ENCODE measurements at places on chromosomes 12 and 14.

DNA sequence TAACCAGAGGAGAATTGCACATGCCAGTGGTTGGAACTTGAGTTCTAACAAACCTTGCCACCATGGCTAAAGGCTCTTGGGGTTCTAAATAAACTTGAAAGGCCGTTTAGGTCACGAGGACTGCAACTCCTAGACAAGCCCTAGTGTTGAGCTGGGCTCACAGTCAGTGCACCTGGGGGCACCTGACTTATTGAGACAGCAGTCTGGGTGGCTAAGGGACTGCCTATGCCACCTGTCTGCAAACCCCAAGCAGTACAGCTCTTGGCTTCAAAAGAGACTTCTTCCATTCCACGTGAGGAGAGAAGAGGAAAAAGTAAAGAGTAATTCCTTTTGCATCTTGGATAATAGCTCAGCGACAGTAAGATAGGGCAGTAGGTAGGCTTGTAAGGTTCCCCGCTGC, 765.6 kb upstream of the FOXG1 start:
- no peak for DNase-seq

DNA sequence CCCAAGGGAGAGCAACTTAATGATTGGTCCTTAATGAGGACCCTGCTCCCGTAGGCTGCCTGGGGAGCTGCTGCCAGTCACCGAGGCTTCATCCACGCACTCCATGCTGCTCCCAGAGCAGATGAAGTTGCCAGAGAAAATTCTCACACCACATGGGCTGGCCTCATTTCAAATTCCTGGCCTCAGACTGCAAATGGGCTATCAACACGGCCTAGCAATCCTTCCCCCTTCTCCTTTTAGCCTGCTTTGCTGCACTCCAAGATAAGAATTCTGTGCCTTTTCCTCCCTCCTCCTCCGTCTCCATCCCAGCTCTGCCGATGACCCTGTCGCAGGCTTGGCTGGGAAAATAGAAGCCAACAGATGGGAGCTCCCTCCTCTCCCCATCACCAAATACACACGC, 10.8 kb upstream of the DGLUCY start:
- DNase-seq: no peak

GRCh38 chr14:63766611-63767010, 38.7 kb upstream of the SGPP1 start:
- DNase-seq: no peak

GRCh38 chr14:77316872-77317301, 3.8 kb downstream of the POMT2 start:
- no peak for DNase-seq

DNA sequence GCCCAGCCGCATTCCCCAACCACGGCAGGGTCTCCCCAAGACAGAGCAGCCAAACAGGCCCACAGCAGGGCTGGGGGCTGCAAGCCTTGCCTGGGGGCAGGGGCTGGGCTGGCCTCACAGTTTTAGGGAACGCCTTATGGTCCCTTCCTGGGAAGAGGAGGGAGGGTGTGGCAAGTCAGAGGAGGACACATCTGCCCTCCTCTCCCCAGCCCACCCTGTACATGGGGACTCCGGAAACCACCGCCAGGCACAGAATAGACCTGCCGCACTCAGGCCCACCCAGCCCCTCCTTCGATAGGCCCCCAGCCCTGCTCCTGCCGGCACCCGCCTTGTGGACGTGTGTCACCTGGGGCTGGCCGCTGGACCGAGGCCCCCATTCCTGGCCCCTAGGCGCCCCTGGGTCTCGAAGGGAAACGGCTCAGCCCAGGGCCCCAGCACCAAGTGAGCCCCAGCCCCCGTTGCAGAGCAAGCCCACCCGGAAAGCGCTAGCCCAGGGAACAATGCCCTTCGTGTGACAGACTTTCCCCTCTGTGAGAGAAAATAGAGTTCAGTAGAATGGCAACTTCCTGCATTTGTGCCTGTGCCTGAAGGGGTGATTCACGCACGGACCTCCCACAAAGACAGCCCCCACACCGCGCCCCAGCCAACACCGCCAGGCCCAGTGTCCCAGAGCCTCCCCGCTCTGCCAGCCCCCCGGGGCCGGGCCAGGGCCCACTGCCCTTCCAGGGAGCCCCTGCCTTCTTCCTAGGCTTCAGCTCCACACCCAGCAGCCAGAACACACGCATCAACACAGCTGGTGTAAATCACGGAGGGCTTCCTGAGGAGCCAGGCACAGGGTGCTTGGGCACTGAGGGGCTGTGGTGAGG, 12.0 kb upstream of the NUDT14 start:
- DNase-seq: no peak

- no peak for DNase-seq
Observed at GRCh38 chr12:67147447-67147846, 121.7 kb upstream of the CAND1 start.

DNA sequence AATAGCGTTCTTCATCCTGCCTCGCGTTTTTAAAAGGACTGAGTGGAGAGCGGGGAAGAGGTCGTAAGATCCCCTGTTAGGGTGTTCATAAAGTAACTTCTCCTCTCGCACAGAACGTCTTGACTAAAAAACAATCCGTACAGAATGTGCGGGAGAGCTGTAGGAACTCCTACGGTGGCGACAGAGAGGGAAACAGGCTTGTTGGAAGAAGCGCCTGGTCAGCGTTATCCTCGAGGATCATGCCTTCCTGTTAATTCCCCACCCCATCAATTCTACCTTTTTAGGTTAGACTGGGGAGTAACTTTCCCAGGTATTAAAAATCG, 399 bp upstream of the WASHC4 start:
- DNase-seq: peak; percentile 58

- no peak for DNase-seq
Observed at GRCh38 chr14:95928751-95929150, 52.1 kb downstream of the TUNAR start.

DNA sequence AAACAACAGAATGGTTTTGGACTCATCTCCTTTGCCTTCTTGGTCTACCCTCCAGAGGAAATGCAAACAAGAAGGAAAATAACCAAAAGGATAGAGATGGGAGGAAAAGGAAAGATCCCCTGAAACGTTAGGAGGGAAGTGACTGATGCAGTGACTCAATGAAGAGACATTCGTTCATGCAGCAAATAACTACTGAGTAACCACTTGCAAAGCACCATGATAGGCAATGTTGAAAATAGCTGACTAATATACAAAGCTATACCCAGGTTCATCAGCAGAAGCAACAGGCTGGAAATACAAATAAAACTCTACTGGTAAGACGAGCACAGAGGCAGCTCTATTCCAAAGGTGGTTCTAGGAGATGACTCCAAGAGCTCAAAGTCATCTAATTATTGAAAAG, 41.8 kb downstream of the R3HDM2 start:
- DNase-seq: peak; percentile 92

DNA sequence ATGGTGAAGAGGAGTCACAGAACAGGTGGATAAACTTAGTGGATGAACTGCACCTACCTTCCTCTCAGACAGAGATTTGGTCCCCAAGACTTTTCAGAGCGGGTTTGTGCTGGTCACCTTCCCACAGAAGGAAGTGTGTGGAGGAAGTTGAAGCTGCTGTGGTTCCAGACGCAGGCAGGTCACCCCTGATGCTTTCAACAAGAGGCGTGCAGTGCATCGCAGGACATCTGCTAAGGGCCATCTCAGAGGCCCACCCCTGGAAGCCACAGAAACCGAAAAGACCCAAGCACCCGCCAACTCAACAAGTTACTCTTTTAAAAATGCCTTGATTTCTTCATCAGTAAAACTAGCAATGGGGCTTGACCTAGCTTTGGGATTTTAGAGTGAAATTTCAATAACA, 1.0 kb upstream of the GPX2 start:
- no peak for DNase-seq

- DNase-seq: peak; percentile 5
Observed at GRCh38 chr12:41437563-41437962, 249.4 kb downstream of the PDZRN4 start.

DNA sequence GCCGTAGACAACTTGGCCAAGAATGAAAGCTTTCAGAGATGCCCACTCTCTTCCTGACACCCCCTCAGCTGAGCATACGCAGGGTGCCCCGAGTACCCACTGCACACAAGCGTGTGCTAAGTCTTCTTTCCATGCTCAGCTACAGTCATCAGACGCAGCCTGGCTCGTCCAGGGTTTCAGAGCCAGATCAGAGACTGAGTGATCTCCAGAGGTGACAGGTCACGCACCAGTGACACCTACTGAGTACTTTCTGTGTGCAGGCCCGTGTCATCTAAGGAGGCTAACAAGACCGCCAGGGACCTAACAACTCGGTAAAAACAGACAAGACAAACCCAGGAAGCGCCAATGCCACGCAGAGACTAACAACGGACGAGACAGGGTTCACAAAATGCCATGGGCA, 25.1 kb downstream of the STX2 start:
- DNase-seq: no peak

DNA sequence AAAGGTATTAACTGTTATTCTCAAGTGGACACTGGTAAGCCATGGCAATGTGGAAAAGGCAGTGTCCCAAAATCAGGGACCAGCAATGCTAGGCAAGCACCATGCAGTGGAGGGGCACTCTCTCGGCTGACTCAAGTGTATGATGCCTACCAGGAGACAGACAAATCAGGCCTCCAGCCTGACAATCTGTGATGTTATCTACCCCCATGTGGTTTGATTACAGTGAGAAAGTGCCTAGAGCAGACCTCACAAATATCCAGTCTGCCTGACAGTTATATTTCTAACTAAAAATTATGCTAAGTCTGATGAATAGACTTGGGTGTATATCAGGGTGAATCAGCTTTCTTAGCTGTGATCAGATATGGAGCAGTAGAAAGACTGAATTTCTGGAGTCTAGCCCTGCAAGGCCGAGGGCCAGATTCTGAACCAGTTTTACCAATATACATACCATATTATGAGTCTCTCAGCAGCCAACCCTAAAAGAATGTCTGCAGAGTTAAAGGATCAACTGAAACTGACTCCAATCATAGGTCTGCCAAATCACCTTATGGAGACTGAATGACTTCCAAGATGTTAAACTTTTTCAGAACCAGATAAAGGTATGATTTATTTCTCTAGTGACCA, 3.2 kb downstream of the PLBD1 start:
- no peak for DNase-seq

DNA sequence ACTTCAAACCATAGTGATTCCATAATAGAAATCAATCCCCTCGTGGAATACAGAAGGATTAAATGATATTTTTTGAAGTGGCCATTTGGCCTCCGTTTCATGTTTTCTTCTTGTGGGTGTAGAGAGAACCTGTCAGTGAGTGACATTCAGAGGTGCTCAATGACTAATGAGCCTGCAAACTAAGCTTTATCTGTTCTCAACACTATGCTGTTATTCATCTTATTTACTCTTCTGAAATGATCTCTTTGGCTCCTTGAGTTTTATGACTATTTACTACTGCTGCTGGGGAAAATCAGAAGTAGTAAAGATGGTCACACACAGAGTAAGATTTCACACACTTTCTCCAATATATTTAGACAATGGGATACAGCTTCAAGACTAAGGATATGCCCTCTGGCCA, 30.4 kb downstream of the ATP2B1 start:
- no peak for DNase-seq

DNA sequence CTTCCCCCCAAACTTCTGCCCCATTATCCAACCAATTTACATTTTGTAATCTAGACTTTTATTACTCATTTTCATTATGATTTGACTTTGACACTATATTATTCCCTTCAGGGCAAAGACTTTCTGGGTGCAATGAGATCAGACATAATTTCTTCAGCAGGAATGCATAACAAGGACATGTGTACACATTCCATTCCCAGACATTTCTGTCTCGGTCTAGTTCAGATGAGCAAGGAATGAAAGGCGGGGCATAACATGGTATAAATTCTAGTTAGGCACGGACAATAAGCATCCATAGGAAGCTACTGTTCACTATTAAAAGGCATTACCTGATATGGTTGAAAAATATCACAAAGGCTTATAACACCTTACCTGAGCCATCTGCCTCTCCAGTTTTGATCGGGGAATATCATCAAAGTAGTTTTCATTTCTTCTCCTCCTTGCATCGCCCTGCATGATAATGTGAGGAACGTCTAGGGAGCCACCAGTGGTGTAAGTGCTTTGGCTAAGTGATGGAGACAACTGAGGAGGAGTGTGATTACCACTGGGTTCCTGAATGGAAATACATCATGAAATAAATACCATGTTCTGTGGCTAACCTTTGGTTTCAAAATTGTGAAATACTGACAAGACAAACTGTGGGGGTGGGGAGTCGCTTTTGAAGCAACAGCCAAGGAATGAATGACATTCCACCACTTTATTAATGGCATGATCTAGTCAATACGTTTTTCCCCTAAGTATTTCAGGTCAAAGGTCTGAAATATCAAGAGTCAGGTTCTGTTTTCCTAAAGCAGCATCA, 183.9 kb downstream of the APAF1 start:
- no peak for DNase-seq

DNA sequence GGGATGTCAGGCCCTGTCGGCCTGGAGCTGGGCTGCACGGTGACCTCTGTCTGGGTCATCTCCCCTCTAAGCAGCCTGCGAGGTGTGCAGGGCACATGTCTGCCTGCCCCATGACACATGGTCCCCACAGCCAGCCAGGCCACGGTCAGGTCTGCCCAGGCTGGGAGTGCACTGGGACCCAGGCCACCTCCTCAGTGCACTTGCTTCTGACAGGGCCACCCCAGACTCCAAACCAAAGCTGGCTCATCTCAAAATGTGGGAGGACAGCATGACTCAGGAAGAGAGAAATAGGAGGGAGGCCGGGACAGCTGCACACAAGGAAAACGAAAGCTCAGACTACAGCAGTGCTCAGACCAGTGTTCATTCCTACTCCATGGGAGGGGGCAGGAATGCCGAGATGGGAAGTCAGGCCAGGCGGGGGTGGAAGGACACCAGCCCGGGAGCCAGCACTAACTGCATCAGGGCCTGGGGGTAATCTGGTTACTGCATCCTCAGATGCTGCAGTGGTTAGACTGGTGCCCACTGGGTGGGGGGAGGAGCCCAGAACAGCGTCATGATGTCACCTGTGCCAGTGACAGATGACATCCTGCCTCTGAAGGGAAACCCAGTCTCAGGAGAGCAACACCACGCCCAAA, 4.0 kb downstream of the P2RX2 start:
- peak; percentile 83 for DNase-seq

DNA sequence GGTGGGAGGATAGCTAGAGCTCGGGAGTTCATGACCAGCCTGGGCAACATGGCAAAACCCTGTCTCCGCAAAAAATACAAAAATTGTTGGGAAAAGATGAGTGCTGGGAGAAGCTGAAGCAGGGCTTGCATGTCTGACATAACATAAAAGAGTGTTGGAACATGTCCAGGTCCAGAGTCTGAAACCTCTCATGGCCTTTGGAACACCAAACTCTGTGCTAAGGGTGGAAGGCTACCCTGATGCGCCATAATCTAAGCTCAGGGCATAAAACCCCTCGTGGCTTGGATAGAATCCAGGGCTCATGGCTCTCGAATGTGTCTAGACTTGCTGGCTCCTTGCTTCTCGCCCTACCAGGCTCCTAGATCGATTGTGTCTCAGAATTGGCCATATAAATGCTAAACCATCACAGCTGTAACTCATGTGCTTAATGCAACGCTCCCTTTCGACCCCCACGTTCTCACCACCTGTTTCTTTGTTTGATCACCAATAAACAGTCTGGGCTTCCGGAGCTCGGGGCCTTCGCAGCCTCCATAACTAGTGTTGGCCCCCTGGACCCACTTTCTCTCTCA, 6.7 kb upstream of the CLEC7A start:
- DNase-seq: no peak

GRCh38 chr12:28552251-28552970, 362.2 kb downstream of the CCDC91 start:
- DNase-seq: no peak
